ENCODE measurements at places on chromosomes 3 and 15. TPM values are rescaled to one million over a fixed set of nuclear protein-coding genes. Genes with fewer than 3 reads are reported as not detected.
A peak's percentile ranks its signal among the peaks of the same experiment; 100 is the strongest.

GRCh38 chr15:83928878-83929418 is 275.0 kb downstream of the ADAMTSL3 start:
- peak; percentile 17 for DNase-seq

DNA sequence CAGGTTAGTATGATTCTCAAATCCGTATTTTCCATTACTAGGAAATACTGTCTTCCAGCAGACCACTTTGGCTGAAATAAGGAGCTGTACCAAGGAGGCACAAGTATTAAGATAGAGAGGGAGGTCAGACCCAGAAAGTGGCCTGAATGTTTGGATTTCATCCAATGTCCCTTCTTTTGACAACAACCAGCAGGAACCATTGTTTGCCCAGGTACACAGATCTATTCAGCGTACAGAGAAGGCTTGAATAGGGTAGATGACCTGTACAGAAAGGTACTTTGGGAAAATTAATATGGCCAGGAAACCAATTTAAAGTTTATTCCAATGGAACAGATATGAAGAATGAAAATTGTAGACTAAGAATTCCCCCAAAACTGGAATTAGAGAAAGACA is 12.6 kb downstream of the MTHFS start:
- DNase-seq: no peak

- DNase-seq: no peak
Observed at GRCh38 chr3:176208283-176208682, 989.0 kb downstream of the TBL1XR1 start.

GRCh38 chr3:187684880-187685279 is 14.7 kb upstream of the SST start:
- no peak for DNase-seq

SATB1 gene
- total RNA-seq: 831 TPM

DNA sequence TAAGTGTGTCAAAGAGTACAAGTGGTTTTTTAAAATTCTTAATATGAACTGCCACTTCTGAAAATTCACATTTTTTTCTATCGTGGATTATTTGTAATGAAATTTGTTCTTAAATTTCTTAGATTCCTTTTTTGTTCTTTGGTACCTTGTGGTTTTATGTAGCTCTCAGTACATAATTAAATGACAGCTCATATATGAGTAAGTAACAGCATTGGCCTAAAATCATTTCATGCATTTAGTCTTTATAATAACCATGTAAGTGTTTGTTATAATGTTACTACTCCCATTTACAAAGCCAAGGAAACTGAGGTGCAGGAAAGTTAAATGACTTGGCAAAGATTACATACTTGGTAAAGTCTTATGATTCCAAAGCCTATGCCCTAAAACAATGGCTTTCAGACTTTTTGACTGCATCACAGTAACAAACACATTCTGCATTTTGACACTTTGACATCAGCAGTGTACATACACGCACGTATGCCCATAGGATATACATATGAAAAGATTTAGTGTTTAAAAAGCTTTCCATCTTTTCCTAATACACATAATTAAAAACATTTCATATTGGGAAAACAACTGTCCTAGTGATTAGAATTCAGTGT is 14.9 kb downstream of the SPRED1 start:
- DNase-seq: no peak

DNA sequence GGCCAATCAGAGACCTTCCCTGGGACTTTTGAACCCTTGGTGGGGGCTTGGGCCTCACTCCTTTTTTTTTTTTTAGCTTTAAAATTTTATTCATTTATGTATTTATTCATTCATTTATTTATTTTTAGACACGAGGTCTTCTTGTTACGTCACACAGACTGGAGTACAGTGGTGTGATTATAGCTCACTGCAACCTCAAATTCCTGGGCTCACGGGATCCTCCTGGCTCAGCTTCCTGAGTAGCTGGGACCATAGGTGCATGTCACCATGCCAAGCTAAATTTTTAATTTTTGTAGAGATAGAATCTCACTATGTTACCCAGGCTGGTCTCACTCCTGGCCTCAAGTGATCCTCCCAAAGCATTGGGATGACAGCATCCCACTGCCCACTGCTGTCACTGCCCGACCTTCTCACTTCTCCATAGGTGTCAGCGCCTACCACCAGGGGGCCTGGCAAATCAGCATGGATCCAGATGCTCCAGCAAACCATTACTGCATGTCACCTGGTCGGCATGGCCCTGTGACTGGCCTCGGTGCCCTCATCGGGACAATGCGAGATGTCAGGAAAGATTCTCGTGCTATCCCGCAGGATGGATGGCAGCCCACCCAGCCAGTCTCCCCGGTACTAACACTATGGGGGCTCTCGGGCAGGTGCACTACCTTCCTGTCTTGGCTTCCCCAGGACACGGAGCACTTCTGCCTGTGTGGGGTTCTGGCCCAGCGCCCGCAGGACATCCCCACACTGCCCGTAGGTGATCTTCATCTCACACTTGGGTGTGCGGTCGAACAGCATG is 3.0 kb downstream of the MYL3 start:
- no peak for DNase-seq

LYSMD2 gene
- total RNA-seq: 5.8 TPM

GRCh38 chr3:107416886-107417285 is 39.6 kb downstream of the CCDC54 start:
- DNase-seq: no peak

TTBK2 gene
- 13.0 TPM for total RNA-seq

DNA sequence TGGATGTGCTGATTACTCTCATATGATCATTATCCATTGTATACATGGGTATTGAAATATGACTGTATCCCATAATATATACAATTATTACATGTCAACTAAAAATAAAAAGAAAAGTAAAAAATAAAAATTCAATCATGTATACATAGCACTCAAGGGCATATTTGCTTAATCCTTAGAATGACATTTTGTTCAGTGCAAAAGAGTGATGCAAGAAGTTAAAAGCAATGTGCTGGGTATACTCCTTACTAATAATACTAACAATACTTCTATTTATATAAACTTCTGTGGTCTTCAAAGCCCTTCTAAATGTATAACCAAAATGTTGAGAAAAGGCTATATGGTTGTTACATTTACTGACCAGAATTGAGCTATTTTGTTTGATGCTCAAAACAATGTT is 23.2 kb upstream of the TM4SF1 start:
- no peak for DNase-seq

IQCF5 gene
- not detected for total RNA-seq

ACP3 gene
- not detected for total RNA-seq

CHRM5 gene
- not detected for total RNA-seq

- DNase-seq: no peak
Observed at GRCh38 chr3:792630-793029, 300.2 kb upstream of the CNTN6 start.

GRCh38 chr3:72487078-72487765 is 361.0 kb downstream of the SHQ1 start:
- DNase-seq: no peak

GRCh38 chr15:59028387-59028955 is 41.0 kb downstream of the RNF111 start:
- no peak for DNase-seq

SENP2 gene
- total RNA-seq: 31.5 TPM

- DNase-seq: no peak
Observed at GRCh38 chr3:188230962-188231361, 77.0 kb downstream of the LPP start.

DNA sequence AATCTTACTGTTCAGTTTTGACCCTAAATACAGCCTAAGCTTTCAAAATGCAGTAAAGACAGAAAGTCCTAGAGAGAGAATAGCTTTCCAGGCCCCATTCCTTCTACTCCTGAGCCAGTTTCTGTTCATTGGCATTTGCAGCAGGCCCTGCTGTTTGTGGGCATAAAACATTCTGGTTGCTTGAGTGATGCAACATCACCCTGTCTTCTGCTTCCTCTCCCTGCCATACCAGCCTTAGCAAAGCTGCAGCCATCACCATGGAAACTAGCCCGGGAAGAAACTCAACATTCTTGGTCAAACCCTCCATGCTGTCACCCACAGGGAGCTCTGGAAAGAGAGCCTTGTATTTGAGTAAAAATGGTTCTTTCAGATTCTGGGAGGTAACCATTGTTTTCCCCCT is 325.7 kb downstream of the MAGI1 start:
- DNase-seq: no peak

DNA sequence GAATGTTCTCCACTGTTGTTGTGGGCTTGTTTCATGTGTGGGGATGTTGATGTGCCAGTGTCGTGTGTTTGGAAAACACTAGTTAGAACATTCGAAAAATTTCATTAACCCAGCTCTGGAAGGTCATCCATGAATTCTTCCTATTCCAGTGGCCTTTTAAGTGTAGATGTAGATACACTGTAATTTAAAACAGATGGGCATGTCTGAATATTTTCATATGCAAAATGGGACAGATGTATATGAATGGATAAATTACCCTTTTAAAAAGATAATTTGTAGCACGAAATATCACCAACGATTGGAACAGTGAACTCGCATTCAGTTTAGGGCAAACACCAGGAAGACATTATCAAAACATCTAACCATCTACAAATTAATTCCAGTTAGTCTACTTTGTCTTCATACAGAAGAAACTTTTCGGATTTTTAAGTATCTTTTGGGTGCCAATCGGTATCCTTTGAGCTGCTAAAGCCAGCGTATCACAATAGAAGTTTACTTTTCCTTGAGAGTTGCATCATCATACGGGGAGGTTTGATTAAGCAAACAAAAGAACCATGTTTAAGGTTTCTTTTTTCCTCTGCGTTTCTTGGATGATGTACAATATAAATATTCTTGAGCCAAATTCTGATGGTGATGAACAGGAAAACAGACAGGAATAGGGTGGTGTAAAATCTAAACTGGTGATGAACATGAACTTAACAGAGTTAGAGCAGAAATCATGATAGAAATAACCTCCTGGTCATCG is 528.1 kb downstream of the FOXP1 start:
- DNase-seq: no peak

DNA sequence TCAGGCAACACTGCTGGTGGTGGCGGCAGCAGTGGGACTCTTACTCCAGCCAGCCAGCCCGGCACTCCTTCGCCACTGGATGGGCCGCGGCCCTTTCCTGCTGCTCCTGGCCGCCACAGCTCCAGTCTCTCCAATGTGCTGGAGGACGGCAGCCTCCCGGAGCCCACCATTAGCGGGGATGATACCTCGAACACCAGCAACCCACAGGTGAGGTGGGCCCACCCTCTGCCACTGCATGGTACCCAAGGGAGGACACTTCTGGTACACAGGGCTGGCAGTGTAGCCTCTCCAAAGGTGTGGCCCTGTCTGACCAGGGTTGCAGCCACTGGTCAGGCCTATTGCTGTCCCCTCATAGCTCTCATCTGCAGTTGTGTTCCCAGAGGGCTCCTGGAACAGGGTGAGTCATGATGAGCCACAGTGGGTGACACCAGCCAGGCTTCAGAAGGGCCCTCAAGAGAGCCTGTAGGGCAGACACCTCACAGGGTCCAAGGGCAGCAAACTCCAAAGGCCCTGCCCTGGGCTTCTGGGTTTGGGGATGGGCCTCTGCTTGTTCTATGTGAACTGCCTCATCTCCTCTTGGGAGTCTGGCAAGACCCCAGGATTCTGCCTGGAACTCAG is 20.8 kb downstream of the NBEAL2 start:
- no peak for DNase-seq

SLC51A gene
- total RNA-seq: not detected

DNA sequence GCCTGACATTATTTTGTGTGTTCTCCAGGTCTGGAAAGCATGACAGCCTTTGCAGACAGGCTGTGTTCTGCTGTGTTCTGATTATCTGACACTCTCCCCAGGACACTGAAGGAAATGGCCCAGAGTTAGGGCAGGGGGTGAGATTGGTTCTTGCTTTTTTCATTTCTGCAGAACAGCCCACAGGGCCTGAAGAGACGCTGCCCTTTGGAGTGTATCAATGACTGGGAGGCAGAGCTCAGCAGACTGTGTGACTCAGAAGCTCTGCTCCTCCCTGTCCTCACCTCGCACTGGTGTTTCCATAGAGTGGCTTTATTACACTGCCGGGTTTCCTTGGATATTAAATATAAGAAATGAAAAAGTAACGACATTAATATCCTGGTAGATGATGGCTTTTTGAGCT is 523.6 kb downstream of the NTRK3 start:
- DNase-seq: no peak

DNA sequence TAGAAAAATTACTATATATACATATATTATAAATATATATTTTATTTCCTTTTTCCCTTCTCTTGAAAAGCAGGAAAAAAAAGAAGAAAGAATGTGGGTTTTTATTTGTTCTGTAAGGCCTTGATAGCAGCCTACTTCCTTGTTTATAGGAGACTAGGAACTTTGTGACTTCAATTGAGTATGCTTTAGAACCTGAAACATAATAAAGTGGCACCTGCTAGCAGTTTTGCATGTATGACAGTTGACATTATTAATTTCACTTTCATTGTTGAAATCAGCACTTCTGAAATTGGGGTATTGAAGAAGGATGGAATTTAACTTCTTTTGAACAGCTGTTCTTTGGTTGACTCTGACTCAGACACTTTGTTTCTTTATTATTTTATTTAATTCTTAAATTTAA is 56.9 kb downstream of the GLCE start:
- DNase-seq: no peak

DNA sequence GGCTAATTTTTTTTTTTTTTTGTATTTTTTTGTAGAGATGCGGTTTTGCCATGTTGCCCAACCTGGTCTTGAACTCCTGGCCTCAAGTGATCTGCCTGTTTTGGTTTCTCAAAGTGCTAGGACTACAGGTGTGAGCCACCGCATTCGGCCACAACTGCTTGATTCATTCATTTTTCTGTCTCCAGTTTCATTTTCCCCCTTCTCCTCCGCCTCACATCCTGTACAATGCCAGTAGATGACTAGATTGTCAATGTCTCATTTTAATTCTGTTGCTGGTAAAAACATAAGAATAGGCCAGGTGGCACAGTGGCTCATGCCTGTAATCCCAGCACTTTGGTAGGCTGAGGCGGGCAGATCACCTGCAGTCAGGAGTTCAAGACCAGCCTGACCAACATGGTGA is 12.0 kb upstream of the ZNF592 start:
- DNase-seq: peak; percentile 75

- no peak for DNase-seq
Observed at GRCh38 chr3:38608961-38609360, 40.5 kb downstream of the SCN5A start.

CPLX3 gene
- 0.16 TPM for total RNA-seq

All from activated T-helper 2 cell treated with anti-CD3 and anti-CD28 coated beads, Interferon-gamma antibody, Interleukin-2, Interleukin-4, amounts not matched to agents 10 μg/mL and 5 μg/mL and 100 μg/mL, durations not matched to agents 14 hours and 24 hours and 36 hours (primary cell).